Stimulated activated CD8-positive, alpha-beta memory T cell treated with anti-CD3 and anti-CD28 coated beads, Interleukin-7, amount 100 ng/mL, for 1 hour (primary cell): ENCODE measurements at places on chromosomes 11 and 22.
A peak's percentile ranks its signal among the peaks of the same experiment; 100 is the strongest.

DNA sequence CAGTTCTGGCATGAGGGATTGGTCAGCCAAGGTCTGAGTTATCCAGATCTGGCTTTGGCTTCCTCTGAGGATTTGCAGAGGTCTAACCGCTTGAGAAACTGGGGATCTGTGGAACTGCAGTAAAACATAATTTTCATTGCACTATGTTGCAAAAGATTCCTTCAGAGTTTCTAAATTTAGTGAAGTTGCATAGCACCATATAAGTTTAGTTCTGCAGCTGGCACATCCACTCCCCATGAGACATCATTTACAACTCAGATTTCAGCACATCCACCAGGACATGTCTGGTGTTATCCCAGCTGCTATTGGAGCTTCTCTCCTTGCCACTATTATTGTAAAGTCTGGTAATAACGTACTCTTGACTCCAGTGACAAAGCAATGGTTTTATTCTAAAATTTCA, 181.5 kb downstream of the CWF19L2 start:
- no peak for DNase-seq

- DNase-seq: no peak
Observed at GRCh38 chr11:34490304-34490703, 23.3 kb downstream of the ELF5 start.

DNA sequence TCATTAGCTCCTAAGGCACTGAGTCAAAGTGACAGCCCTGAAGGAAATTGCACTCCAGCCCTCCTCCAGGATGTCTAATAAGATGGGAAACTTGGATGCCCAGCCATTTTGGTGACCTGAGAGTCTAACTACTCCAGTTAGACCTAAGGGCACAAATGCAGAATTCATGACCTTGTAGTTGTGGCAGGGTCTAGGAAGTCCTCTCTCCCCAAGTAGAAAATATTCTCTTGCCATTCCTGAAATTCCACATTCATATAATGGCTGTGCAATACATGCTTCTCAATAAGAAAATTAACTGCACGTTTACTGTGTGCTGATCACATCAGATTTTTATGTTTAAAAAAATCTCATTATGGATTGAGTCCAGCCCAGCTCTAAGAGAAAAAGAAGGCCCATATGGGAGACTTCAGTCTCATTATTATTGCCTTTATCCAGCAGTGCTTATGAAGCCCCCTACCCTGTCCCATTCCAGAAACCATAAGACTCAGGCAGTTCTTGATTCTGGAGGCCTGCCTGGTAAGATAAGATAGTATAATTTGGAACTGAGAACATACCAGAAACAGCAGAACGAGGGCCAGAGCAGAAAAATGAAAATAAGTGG, 133.7 kb upstream of the LDLRAD3 start:
- DNase-seq: no peak

DNA sequence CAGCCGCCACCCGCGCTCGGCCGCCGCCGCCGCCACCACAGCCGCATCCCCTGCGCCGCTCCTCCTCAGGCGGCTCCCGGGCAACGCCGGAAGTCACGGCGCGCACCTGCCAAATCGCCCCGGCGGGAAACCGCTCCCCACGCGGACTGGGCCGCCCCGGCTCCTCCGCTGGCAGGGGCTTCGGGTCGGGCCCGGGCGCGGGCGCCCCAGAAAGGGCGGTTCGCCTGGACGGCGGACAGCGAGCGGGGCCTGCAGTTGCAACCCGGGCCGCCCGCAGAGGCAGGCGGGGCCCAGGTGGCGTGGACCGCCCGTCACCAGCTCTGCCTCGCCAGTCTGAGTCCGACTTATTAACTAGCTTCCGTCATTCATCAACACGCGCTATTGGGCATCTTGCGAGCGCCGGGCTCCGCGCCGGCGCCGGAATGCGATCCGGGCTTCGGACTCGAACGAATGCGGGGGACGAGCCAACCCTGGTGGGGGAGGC, at the start of gene HIRA:
TSS of gene HIRA (minus strand) at position 85 of the 484 bp plus-strand sequence. CDS start 257 bp downstream, outside the sequence.
- peak; percentile 78 for DNase-seq

DNA sequence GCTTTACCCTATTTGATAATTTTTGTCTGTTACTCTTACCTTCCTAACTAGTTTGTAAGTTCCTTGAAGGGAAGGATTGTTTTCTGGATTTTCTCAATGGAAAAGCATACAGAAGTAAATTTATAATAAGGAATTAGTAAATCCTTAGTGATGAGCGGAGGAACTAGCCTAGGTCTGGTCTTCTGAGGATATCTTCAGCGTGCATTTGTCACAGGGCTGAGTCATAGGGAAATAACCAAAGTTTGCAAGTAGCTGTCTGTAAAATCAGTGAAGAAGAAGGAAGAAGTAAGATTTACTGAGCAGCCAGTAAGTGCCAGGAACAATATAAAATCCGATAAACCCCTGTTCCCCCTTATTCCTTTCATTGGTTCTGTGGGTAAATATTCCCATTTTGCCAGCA, 162.7 kb upstream of the SORL1-AS1 start:
- DNase-seq: no peak

GRCh38 chr22:24841261-24841660, 35.2 kb downstream of the SGSM1 start:
- no peak for DNase-seq

- peak; percentile 41 for DNase-seq
Observed at GRCh38 chr11:124070915-124071622, 29.9 kb upstream of the OR10G7 start.

DNA sequence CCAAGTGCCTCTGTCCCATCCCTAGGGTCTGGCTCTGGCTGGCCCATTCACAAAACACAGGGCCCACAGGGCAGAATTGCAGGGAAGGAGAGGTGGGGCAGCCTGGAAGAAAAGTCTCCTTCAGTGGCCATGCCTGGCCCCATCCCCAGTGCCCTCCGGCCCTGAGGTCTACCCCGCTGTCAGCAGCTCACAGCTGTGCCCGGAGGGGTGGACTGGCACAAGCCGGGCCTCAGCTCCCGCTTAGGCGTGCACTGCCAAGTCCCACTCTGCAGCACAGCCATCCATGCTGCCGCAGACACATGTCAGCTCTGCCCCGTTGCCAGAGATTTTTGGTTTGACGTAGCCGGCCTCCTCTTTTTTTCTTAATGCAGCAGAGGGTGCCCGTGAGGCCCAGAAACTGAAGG, 3.9 kb upstream of the SCN2B start:
- no peak for DNase-seq

DNA sequence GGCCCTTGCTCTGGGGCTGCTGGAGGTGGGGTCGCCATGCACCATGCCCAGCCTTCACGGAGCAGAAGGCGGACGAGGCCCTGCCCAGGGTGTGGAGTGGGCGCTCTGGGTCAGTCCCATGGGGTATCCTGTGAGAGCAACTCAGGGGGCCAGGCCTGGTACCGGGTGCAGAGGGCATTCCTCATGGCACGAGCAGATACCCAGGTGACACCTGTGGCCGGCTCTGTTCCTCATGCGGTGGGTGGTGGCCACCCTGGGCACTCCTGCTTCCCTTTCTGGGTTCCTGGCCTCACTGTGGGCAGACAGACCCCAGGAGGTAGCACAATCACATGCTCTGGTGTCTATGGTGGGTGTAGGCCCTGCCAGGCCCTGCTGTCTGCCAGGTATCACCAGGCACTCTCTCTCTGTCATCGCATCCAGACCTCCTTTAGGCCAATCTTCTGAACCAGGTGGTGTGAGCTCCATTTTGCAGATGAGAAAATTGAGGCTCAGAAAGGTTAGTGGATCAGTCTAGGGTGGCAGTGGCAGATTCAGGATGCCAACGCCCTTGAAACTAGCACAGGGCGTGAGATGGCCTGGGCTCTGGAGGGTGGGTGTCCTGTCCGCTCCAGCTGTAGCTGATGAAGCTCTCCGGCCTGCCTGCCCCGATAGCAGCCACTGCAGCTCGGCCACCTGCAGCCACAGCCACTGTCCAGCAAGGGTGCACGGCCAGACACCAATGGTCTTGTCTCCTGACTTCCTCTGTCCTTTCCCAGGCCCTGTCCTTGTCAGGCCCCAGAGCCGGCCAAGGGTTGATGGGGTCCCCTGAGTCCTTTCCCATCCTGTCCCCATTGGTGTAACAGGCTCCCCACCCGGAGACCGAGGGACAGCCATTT, 15.1 kb downstream of the DGKZ start:
- DNase-seq: no peak

DNA sequence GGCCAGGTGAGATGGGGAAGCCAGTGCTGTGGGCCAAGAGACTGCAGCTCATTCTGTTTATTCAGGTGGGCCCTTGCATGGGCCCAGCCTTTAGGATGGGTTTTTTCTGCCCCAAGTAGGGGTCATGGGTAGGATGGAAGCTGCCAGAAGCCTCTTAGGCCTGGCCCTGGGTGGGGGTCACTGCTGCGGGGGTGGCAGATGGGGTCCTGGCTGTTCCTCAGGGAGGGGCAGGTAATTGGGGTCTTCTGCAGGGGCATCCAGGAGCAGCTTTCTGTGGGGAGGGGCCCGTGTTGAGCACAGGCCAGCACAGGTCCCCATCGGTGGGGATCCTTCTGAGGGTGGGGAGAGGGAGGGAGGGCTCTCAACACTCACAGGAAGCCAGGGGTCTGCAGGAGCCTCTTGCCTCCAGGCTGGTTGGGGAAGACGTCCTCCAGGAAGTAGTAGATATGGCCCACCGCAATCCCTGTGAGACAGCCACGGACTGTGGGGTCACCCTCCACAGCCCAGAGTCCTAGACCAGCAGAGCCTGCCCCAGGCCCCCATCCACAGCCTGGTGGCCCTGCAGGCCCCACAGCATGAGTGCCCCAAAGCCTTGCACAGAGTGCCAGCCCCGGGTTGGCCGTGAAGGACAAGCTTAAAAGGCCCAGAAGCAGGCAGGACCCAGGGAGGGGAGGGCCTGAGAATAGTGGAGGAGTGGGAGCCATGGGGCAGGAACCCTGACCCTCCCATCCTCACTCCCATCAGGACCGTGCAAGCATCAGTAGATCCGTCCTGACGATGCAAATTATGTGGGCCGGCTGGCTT, 1.9 kb downstream of the DERL3 start:
- DNase-seq: no peak

DNA sequence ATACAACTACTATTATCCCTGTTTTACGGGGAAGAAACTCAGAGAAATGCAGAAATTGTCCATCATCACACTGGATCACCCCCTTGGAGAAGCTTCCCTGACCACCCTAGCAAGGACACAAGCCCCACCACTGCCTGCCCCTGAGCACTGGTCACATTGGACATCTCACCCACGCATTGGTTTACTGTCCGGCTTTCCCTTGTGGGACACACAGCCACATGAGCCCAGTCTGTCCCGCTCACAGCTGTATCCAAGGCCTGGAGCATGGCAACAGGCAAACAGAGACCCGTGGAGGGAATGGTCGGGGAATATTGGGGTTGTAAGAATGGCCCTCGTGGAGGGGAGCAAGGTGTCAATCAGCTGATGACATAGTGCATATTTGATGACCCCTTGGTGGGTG, 42.7 kb upstream of the FGF3 start:
- DNase-seq: no peak

DNA sequence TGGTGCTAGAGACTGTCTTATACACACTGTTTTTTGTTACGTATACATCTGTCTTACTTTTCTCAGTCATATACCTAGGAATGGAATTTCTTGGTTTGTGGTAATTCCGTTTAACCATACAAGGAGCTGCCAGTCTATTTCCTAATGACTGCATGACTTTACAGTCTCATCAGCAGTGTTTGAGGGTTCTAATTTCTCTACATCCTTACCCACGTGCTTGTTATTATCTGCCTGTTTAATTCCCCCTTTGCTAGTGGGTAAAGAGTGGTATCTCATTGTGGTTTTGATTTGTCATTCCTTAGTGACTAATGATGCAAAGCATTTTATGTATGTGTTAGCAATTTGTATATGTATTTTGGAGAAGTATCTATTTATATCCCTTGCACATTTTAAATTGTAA, 1008.0 kb downstream of the FAM181B start:
- DNase-seq: no peak

GRCh38 chr11:109747839-109748238, 325.8 kb downstream of the C11orf87 start:
- no peak for DNase-seq

DNA sequence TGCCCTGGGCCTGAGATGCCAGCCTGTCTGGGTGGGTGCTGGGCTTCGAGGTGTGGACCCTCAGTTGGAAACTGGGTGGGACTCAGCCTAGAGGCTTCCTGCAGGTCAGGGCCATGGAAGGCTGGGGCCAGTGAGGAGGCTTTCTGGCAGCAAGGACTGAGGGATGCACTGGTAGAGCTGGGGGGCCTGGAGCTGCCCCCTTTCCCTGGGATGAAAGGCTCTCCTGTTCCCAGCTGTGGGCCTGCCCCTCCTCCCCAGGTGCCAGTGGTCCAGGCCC, 2.5 kb downstream of the SEPTIN5 start:
- DNase-seq: no peak

GRCh38 chr11:48020092-48020755, 39.9 kb downstream of the PTPRJ start:
- no peak for DNase-seq

- DNase-seq: no peak
Observed at GRCh38 chr11:3879967-3880542, 24.6 kb downstream of the STIM1 start.

DNA sequence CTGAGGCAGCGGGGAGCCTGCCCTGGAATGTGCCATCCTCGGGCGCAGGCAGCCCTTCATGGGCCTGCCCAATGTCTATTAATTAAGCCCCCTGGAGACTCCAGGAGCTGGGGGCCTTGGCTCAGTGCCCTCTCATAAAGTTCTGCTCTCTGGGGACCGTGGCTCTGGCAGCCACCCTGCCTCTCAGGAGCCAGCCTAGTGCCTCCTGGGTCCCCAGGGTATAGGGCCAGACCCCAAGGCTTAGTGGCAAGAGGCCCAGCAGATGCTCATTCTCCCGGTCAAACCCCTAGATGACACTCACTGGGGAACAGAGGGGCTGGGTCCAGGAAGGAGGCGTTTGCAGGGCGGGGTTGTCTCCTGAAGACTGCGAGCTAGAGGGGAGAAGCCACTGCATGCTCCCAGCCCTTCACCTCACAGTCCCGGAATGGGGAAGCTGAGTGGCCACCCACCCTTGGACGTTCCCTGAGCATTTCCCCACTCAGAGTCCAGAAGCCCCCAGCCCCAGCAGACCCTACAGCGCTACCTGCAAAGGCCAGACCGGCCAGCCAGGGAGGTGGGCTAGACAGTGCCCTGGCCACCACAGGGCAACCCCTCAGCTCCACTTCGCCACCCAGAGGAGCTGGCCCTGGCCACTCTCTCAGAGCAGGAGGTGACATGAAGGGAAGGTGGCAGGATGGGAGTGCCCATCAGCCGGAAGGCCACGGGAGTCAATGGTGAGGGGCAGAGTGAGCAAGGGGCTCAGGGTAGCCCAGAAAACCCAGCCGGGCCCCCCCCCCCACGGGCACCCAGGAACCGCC, 83.0 kb downstream of the CDKN1C start:
- no peak for DNase-seq

DNA sequence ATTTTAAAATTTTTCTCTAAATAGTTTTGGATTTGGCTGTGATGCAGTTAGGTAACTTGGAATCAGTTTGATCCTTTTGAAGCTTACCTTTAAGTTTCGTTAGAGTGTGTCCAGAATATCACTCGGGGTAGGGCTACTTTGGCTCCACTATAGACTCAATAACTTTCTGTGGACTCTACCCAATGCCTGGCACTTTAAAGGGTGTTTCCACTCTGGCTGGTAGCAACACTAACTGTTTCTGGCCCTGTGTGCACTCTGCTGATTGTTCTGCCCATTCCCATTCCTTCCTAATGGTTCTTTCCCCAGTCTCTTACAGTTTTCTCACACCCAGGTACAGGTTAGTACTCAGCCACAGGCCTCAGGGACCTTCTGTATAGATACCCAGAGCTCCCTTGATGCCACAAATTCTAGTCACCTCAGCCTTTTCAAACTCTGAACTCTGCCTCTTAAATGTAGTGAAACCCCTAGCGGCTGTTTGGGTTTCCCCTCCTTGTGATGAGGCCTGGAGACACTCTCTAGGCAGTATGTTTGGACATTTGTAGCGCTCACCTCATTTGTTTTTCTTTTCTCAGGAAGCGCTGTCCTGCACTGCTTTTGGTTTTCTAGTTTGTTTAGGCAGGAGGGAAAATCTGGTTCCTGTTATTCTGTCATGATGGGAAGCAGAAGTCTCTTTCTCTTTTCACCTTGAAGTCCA, 16.8 kb downstream of the CUL5 start:
- no peak for DNase-seq
